Stomach (tissue), 19 donors: ENCODE measurements at places on chromosomes 5 and 9. TPM values are rescaled to one million over a fixed set of nuclear protein-coding genes. Genes with fewer than 3 reads are reported as not detected.
A peak's percentile ranks its signal among the peaks of the same experiment; 100 is the strongest.

The MVB12B gene
- polyA plus RNA-seq, result 2.3 TPM

The GAS1 gene
- polyA plus RNA-seq, result 0.87 TPM

The ARHGEF39 gene
- 2.8 TPM for polyA plus RNA-seq

The SNAPC3 gene
- polyA plus RNA-seq, result 15.9 TPM

The ALDH1B1 gene
- 17.7 TPM for polyA plus RNA-seq

DNA sequence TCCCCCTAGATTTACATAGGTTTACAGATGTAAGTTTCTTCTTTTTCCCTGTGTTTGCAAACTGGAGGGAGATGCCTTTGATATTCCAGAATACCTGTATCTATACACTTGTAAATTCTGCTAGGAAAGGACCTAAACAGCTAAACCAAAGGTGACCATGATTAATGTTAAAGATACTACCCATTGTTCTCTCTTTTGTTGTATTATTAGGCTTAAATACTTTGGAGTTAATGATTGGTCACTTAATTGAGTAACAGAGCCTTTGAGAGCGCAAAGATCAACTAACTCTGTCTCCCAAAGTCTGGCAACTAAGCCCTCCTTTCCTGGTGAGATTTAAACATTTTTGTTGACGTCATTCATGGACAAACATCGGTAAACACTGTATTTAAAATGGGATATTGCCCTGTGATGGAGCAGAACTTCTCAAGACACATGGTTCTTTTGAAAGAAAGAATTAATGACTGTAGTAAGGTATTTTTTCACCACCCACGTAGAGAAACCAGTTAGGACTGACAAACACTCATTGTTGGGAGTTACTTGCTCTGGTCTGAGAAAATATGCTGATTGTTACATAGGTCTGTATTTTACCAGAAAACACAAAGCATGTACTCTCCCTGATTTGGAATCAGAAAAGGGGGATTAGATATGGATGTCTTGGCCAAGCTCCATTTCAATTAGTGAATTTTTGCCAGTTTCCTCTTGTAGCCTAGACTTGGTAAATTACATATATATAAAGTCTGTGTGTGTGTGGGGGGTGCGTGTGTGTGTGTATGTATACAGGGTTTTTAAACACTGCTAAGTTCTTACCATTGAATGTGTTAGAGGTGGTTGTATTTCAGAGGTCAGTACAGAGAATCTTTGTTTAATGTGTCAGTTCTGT lies 4.6 kb downstream of the VCAN start:
- H3K27ac ChIP-seq, result no peak overlapping the region
- peaks cover 36% of the 10 kb centered on the region for H3K4me1 ChIP-seq
- no peaks in the 10 kb centered on the region for H3K36me3 ChIP-seq
- H3K27me3 ChIP-seq, result peaks cover 8% of the 10 kb centered on the region
- DNase-seq, result peak; percentile 26

The SHISAL2B gene
- polyA plus RNA-seq, result not detected

- no peaks in the 10 kb centered on the region for H3K36me3 ChIP-seq
- H3K27me3 ChIP-seq, result no peaks in the 10 kb centered on the region
- no peak overlapping the region for H3K27ac ChIP-seq
- H3K4me3 ChIP-seq, result no peak overlapping the region
- no peak for DNase-seq
Measured at GRCh38 chr5:76427206-76428140, 24.4 kb downstream of the IQGAP2 start.

DNA sequence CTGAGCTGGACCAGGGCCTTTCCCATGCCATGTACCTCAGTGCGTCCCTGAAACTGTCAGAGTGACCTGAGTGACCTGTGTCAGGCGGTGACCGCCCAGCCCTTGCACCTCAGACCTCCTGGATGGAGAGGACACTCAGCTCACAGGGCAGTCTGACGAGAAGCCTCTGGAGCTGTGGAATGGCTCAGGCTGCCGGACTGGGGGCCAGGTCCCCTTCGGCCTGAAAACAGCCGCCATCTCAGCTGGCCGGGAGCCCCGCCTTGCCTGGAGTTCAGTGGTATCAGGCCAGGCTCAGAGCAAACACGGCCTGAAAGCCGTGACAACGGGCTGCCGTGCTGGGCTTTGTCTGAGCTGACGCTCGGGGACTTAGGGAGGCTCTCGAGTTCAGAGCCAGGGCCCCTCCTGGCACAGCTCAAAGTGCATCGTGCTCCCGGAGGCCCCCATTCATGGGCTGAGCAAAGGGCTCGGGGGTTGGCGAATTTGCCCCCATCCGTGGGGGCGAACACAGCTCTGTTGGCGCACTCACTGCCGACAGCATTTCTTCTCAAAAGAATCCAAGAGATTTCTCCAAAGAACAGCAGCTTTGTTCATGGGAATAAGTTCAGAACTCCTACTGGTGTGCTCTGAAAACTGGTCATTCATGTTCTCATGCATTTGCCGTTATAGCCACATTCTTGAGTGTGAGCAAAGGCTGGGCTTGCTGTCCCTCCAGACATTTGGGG lies 8.4 kb upstream of the SLC9A3 start:
- no peaks in the 10 kb centered on the region for H3K36me3 ChIP-seq
- H3K27me3 ChIP-seq, result peaks cover 10% of the 10 kb centered on the region
- no peak overlapping the region for H3K4me3 ChIP-seq
- no peak overlapping the region for H3K27ac ChIP-seq
- peaks cover 25% of the 10 kb centered on the region for H3K4me1 ChIP-seq

The CARTPT gene
- polyA plus RNA-seq, result not detected

The CCNI2 gene
- polyA plus RNA-seq, result 1.3 TPM

The PDZD2 gene
- polyA plus RNA-seq, result 2.8 TPM

GRCh38 chr5:131541071-131541470 lies 94.0 kb downstream of the RAPGEF6 start:
- no peak for DNase-seq
- H3K4me1 ChIP-seq, result no peaks in the 10 kb centered on the region
- no peak overlapping the region for H3K4me3 ChIP-seq
- H3K27ac ChIP-seq, result no peak overlapping the region

The HCN1 gene
- not detected for polyA plus RNA-seq
